ENCODE measurements at places on chromosomes 13 and 19.

DNA sequence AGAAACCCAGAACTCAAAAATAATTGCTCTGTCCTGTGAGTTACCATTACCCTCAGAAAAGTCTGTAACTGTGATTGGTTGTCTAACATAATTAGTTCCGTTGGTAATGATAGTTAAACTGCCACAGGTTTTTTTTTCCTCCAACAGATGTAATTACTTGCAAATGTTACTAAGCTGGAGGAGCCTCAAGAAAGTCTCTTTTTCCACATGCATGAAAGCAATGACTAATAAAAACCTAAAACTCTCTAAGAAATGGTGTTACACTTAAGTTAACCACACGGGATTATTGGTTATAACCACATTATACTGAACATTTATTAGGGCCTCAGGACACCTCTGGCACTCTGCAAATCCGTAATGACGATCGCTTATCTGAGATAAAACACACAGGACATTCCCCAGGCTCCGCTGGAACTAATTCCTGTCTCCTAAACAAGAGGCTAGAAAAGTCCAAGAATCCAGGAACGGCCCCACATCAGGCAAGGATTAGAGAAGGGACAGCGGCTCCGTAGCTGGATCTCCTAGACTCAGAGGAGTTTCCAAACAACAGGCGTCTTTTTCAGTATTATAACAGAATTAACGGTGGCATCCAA is 753 bp downstream of the ZNF235 start:
- DNase-seq = no peak

GRCh38 chr19:33705090-33705847 is 83.5 kb downstream of the CHST8 start:
- no peak for DNase-seq

- DNase-seq = no peak
Observed at GRCh38 chr19:1238369-1239303, 831 bp upstream of the CBARP start.

GRCh38 chr19:47756953-47757608 is 11.7 kb downstream of the NOP53 start:
- no peak for DNase-seq

- DNase-seq = no peak
Observed at GRCh38 chr13:97475011-97475410, 41.0 kb downstream of the RAP2A start.

GRCh38 chr19:28556371-28556770 is 656.6 kb downstream of the UQCRFS1 start:
- DNase-seq = no peak

GRCh38 chr19:18065173-18065495 is 21.6 kb downstream of the IL12RB1 start:
- no peak for DNase-seq

DNA sequence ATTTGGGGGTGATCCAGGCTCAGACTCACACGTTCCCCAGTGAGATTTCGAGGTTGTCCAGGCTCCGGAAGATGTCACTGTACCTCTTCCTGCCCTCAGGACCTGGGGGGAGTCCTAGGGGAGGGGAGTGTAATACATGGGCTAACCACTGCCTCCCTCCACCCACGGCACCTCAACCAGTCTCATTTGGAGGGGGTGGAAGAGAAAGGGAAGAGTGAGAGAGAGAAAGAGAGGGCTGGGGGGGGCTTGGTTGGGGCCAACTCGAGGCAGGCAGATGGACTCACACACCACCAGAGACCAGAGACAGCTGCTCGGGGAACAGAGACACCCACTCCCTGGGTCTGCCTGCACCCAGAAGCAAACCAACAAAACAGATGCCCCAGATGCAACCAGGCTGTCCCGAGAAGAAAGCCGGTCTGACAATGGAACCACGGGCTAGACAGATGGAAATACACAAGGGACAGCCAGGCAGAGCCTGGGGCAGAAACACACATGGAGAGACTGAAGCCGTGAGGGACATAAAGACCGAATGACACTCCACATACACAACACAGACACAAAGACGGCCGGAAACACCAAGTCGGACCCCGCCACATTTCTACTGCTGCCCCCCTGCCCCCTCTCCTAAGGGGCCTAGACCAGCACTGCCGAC is 825 bp downstream of the GMIP start:
- DNase-seq = no peak

GRCh38 chr13:80359414-80359777 is 18.5 kb upstream of the SPRY2 start:
- DNase-seq = no peak

DNA sequence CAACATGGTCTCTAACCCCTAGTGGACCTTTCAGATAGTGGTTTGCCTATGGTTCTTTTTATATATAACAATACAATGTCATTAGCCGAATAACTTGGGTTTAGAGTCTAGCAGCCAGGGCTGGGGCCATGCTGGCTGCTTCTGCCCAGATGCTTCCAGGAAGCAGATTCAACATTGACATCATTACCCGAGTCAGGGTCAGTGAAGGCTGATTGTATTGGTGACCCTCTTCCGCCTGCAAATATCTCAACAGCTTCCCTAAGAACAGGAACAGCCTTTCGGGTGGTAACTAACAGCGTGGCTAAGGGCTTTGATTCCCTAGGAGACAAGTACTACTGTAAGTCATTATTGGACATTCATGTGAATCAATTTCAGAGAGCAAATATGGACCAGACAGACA is 476.4 kb downstream of the UQCRFS1 start:
- no peak for DNase-seq

GRCh38 chr13:45434556-45435371 is 16.6 kb upstream of the SLC25A30 start:
- DNase-seq = no peak

GRCh38 chr13:100176801-100177400 is 88.0 kb downstream of the PCCA start:
- no peak for DNase-seq

- no peak for DNase-seq
Observed at GRCh38 chr13:31476266-31476665, 263.1 kb upstream of the RXFP2 start.

DNA sequence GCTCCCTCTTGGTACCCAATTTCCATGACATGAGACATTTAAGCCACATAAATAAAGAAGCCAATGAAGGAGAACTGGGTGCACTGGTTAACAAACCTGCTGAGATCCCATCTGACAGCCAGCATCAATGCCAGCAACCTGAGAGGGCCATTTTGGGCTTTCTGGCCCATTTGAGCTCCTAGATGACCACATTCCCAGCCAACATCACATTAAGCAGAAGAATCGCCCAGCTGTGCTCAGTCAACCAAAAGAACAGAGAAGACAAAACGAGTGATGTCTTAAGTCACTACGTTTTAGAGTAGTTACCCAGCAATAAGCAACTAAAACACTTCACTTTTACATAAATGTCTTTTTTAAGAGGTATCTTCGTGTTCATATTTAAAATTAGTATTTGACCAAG is 21.9 kb downstream of the LCP1 start:
- DNase-seq = no peak

- DNase-seq = no peak
Observed at GRCh38 chr19:49417088-49417487, 6.2 kb downstream of the PTH2 start.

- no peak for DNase-seq
Observed at GRCh38 chr19:46571495-46571894, 29.6 kb upstream of the CALM3 start.

DNA sequence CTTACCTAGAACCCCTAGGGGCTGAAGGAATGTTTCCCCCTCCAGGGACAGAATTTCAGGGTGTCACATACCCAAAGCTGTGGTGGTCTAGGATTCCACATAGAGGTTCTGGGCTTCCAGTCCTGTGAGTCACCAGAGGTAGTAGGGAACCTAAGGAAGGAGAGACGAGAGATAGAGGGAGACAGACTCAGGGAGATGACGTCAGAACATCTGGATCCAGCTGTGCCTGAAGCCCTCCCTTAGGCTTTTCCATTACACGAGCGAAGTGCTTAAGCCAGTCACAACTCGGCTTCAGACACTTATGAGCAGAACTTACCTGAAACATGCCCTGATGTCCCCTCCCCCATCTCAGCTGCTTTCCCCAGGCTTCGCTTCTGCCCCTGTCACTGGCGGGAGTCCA is 11.8 kb upstream of the SELENOW start:
- no peak for DNase-seq

DNA sequence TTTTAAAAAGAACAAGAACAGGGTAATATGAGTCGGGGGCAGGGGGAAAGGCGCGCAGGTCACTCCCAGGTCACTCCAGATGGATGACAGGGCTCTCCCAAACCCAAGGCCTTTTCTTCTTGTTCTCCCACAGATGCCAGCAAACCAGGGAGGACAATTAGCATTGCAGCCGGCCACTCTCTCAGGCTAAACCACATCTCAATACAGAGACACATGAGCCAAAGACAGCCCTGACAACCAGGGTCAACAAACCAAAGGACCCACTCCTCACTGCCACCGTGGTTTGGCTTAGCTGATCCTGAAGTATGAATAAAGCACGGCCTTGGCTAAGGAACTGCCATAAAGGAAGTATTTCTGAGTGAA is 47.3 kb downstream of the LATS2 start:
- no peak for DNase-seq

All from NCI-H1930 (cell line).